Aorta (tissue), 5 donors: ENCODE measurements at places on chromosomes 2 and 18.

- H3K4me3 ChIP-seq: no peak overlapping the region
- H3K27me3 ChIP-seq: no peaks in the 10 kb centered on the region
- no peaks in the 10 kb centered on the region for H3K36me3 ChIP-seq
- no peak overlapping the region for H3K27ac ChIP-seq
Observed at GRCh38 chr2:168816369-168816768, 13.9 kb downstream of the NOSTRIN start.

DNA sequence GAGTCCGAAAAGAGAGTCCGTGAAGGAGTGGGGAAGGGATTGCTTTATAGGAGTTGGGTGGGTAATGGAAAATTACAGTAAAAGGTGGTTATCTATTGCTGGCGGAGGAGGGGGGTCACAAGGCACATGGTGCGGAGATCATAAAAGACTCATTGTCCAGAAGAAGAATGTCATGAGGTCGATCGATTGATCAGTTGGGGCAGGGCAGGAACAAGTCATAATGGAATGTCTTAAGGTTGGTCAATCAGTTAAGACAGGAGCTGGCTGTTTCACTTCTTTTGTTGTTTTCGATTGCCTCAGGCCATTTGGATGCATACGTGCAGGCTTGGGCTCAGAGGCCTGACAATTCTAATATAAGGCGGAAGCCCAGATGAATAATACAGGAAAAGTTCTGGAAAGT lies 473.0 kb upstream of the TNP1 start:
- H3K27me3 ChIP-seq: no peaks in the 10 kb centered on the region
- H3K27ac ChIP-seq: no peak overlapping the region
- H3K4me3 ChIP-seq: no peak overlapping the region
- H3K4me1 ChIP-seq: no peaks in the 10 kb centered on the region
- DNase-seq: no peak

DNA sequence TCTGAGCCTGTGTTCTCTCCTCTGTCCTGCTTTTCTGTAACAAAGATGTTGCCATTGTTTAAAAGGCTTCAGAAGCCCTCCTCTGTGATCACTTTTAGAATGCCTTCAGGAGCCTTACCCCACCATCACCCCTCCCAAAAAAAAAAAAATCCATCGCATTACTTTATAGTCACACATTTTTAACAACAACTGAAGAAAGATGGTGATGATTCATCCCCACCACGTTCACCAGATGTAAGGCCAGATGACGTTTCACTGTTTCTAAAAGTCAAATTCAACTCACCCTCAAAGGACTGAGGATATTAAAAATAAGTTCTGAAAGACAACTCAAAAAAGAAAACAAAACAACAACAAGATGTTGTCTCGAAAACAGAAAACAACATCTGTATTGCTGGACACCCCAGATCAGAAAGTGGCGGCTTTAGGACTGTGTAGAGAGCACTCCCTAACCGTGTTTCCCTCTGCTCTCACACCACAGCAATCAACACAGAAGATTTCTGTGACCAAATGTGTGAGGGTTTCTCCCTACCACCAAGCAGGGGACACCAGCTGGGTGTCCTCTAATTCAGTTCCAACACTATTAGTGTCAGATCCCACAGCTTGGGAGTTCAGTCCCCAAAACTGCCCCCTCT lies 61.9 kb upstream of the CREB1 start:
- H3K36me3 ChIP-seq: no peaks in the 10 kb centered on the region
- H3K4me1 ChIP-seq: no peaks in the 10 kb centered on the region
- H3K27me3 ChIP-seq: no peaks in the 10 kb centered on the region
- no peak for DNase-seq
- H3K4me3 ChIP-seq: no peak overlapping the region

DNA sequence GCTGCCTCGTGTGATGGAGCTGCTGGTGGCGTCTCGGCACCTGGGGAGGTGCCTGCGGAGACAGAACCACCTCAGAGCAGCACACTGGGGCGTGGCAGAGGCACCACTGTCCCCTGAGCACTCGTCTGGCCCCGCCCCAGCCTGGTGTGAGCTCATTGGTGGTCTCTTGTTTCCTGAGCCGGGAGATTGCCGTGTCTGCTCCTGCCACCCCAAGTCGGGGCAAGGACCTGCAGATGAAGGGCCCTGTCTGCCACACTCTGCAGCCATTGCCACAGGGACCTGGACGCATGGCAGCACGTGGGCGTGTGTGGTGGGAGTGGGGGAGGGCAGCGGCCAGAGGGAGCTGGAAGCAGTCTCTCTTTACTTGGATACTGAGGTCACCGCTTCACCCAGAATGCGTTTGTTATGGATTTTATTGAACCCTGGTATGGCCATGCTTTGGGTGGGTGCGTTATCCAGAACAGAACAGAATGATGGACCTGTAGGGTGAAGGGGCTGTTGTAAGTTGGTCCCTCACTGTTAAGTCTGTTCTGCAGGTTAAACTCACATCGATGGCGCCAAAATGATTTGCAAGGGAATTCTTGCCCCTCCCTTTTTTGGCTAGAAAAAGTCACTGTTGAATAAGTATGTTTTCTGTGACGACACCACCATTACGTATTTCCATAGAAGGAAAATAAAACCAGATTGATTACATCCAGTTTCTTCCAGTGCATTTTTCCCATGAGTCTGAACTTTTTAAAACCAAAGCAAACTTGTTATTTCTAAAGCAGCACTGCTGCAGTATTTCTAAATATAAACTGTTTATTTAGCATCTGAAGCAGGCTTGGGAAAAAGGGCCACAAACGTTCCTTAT lies 92.0 kb downstream of the USP40 start:
- no peak overlapping the region for H3K4me3 ChIP-seq
- H3K27me3 ChIP-seq: no peaks in the 10 kb centered on the region
- H3K27ac ChIP-seq: peak overlapping the region; percentile 54
- H3K36me3 ChIP-seq: peaks cover 3% of the 10 kb centered on the region

- H3K27me3 ChIP-seq: no peaks in the 10 kb centered on the region
- no peaks in the 10 kb centered on the region for H3K36me3 ChIP-seq
- no peak for DNase-seq
- H3K4me3 ChIP-seq: no peak overlapping the region
- no peak overlapping the region for H3K27ac ChIP-seq
Observed at GRCh38 chr2:83516503-83516902, 942.6 kb downstream of the SUCLG1 start.

DNA sequence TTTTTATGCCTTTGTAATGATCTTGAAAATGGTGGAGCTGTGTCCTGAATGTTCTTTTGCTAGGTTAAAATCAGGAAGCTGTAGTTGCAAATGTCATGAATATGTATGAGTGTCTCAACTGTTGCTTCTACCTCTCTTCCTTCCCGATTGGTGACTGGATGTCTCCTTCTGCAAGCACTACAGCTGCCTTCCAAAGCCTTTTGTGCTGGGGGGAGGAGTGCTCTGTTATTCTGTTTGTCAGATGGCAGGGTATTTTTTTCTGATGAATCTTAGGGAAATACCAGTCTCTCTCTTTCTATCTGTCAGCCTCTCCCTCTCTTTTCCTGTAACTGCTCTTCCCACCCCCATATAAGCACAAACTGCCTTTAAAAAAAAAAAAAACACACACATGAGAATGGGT lies 1396.3 kb upstream of the CELF4 start:
- no peak for DNase-seq
- no peaks in the 10 kb centered on the region for H3K27me3 ChIP-seq
- H3K36me3 ChIP-seq: no peaks in the 10 kb centered on the region

DNA sequence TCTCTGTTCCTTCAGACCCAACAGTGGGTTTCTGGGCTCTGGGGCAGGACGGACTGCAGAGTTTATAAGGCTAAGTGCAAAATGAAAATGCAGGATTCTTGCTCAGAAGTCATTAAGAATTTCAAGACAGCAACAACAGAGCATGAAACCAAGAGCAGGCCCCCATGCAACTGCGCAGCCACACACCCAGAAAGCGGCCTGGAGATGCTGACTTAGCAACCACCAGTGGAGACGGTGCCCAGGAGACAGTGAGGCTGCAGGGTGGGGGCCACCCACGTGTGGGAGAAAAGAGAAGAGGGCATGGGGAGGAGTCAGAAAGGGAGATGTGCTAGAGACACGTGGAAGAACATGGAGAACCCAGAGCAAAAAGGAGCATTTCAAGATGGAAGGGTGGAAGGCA lies 66.5 kb downstream of the GALNT14 start:
- H3K4me3 ChIP-seq: no peak overlapping the region
- no peak for DNase-seq
- no peaks in the 10 kb centered on the region for H3K4me1 ChIP-seq
- H3K36me3 ChIP-seq: no peaks in the 10 kb centered on the region

DNA sequence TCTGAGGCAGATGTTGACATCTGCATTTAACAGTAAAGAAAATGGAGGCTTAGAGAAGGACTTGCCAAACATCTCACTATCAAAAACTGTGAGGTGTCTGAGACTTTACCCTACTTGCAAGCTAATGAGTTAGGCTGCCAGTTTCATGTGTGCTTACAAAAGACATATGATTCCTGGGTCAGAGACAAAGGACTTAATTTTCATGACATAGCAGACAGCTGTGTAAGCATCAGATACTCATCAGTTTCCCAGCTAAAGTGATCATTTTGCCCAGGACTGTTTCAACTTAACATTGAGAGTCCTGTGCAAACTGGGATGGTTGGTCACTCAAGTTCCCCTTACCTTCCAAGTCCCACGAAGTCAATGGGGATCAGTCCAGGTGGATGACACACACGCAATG lies 18.9 kb upstream of the DAPL1 start:
- H3K4me3 ChIP-seq: no peak overlapping the region
- no peak for DNase-seq
- H3K36me3 ChIP-seq: no peaks in the 10 kb centered on the region
- peaks cover 6% of the 10 kb centered on the region for H3K4me1 ChIP-seq

- DNase-seq: peak; percentile 29
- H3K27me3 ChIP-seq: no peaks in the 10 kb centered on the region
- H3K4me1 ChIP-seq: no peaks in the 10 kb centered on the region
- H3K4me3 ChIP-seq: no peak overlapping the region
- no peak overlapping the region for H3K27ac ChIP-seq
Observed at GRCh38 chr2:30756971-30757370, 50.3 kb downstream of the CAPN13 start.

DNA sequence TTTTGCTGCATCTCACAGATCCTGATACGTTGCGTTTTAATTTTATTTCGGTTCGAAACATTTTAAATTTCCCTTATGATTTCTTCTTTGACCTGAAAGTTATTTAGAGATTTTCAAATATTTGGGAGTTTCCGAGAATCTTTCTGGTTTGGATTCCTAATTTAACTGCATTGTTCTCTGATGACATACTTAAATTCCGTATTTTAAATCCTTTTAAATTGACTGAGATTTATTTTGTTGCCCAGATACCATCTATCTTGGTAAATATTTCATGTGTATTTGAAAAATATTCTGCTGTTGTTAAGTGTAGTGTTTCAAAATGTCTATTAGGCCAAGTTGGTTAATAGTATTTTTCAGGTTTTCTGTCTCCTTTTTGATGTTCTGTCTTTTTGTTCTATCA lies 37.7 kb downstream of the MROH2A start:
- no peak overlapping the region for H3K4me3 ChIP-seq
- H3K4me1 ChIP-seq: no peaks in the 10 kb centered on the region
- DNase-seq: no peak
- H3K36me3 ChIP-seq: no peaks in the 10 kb centered on the region
- H3K27me3 ChIP-seq: no peaks in the 10 kb centered on the region
- H3K27ac ChIP-seq: no peak overlapping the region

DNA sequence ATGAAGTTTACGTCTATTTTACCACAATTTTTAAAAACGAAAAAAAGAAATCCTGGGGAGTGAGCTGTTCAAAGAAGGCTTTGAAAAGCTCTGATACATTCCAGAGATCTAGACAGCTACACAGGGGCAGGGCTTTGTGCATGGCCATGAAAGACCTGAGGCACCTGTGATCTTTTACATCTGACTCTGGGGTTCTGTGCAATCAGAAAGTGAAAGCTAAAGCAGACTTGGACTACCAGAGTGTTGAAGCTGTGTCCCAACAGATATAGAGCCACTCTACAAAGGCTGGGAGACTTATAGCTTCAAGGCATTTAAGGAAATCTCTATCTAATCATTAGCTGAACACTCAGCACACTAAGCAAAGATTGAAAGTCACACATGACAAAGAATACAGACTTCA lies 34.1 kb downstream of the PARD6G start:
- H3K4me1 ChIP-seq: no peaks in the 10 kb centered on the region
- H3K36me3 ChIP-seq: no peaks in the 10 kb centered on the region
- DNase-seq: no peak
- H3K27me3 ChIP-seq: no peaks in the 10 kb centered on the region
- H3K4me3 ChIP-seq: no peak overlapping the region

DNA sequence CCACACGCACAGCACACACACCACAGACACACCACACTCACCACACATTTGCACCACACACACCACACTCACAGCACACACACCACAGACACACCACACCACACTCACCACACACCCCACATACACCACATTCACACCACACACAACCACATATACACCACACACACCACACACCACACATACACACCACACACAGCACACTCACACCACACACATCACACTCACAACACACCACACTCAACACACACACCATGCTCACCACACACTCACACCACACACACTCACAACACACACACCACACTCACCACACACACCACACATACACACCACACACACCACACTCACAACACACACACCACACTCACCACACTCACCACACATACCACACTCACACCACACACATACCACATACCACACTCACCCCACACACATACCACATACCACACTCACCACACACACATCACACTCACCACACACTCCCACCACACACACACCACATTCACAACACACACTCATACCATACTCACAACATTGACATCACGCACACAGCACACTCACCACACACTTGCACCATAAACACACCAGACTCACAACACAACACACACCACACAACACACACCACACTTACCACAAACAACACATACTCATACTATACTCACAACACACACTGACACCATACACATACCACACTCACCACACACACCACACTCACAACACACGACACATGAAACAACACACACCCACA lies 60.0 kb downstream of the SDC1 start:
- no peaks in the 10 kb centered on the region for H3K27me3 ChIP-seq
- H3K4me3 ChIP-seq: no peak overlapping the region
- DNase-seq: no peak
- no peaks in the 10 kb centered on the region for H3K4me1 ChIP-seq
- H3K36me3 ChIP-seq: no peaks in the 10 kb centered on the region

DNA sequence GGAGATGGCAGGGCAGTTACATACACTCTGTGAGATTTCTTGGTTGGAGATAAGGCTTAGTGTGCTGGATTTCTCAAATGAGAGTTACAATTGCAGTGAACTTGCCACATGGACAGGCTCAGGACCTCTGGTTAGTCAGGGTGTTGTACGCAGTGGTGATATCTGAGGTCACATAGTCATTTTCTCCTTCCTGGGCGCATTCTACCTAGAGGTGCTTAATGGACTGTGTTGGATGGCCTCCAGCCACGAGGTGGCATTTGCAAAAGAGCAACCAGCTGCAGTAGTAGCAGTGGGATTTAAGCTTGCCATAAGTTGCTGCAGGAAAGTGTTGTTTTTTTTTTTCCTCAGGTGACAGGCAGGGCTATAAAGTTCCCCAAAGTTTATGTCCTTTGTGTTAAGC lies 173.8 kb upstream of the TMEM200C start:
- H3K4me1 ChIP-seq: no peaks in the 10 kb centered on the region
- no peak for DNase-seq
- H3K36me3 ChIP-seq: no peaks in the 10 kb centered on the region
- no peak overlapping the region for H3K27ac ChIP-seq
